ENCODE measurements at places on chromosomes 6 and 20.

DNA sequence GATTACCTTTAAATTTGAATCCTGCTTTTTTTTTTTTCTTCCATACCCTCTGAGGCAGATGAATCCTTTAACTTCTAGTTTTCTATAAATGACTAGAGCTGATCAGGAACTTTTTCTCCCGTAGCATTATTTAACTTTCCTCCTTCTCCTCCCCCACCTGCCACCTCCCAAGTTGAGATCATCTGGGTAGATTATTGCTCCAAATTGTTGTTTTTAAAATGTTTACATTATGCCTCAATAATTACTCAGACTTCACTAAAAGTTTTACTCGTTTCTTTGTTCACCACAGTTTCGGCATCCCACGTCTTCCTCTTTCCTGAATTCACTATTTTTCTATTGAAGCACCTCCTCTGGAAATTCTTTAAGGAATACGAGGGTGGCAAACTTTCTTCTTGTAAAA, 16.6 kb upstream of the SCUBE3 start:
- DNase-seq, result no peak

DNA sequence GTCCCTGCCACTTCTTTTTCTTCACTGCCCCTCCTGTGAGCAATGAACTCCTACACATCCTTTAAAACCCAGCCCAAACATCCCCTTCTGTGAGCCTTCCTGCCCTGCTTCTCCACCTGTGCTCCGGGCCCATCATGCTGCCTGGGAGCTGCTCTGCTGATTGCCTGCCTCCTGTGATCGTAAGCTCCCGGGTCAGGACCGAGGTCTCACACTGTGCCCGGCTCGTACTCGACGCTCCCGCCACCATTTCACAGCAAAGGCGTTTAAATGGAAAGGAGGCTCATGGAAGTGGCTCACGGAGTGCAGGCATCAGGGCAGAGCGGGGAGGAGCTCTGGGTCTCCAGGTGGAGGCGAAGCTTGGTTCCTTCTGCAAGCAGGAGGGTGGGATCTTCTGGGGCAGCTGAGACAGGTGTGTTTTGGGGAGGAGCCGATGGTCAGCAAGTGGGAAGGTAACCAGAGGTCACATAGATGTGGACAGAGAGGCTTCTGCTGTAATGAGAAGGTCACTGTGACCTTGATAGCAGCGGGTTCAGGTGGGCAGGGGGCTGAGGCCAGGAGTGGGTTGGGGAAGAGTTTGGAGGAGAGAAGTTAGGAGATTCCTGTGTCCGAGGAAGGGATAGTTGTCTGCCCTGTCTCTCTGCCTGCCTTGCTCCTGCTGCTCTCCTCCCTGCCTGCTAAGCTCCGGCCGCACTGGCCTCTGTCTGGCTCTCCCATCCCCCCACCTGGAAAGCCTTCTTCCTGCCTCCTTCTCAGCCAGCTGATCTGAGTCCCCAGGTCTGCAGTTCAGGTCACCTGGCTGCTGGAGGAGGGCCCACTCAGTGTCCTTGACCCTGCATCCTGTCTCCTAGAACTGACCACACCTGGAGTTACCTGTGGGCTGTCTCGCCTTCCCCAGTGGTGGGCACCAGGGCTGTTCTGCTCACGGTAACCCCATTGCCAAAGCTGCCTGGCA, 52.7 kb upstream of the FRMD1 start:
- no peak for DNase-seq

DNA sequence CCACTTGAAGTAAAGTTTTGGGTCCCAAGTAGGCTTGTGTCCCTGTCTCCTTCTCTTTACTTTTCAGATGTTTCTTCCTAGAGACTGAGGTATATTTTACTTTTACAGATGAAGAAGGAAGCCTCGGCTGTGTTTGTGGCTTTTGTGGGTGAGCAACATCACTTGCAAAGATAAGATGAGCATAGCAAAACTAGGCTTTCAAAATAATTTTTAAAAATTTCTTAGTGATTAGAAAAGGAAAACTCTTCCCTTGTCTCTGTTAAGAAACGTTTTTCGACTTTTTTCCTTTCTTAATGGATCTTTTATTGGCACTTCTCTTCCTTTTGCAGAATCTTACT, 7.6 kb downstream of the PTPN1 start:
- no peak for DNase-seq

DNA sequence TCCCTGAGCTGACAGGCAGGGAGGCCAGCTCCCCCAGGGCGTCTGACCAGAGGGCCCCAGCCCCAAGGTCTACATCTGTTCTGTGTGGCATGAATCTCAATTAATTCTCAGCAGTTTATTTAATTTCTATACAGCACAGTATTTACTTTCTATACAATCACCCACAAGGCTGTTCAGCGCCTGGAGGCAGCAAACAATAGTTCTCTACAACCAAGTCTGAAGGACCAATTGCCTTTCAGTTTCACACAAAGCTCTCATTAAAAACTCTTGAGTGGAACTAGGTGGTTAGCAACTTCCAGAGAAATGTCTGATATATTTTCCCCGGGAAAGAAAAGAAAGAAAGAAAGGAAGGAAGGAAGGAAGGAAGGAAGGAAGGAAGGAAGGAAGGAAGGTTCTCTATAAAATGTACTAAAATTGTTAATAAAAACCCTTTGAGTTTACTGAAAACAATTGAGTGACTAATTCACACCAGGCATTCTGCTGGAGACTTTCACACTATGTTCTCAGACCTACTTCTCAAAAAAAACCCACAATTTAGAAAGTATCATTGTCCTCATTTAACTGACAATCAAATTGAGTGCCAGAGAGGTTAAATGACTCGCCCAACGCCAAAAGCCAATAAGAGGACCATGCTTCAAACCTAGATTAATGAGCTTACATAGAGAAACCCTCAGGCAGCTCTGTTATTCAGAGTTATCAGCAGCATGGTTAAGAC, 62.5 kb downstream of the METTL24 start:
- DNase-seq, result no peak

GRCh38 chr6:158461954-158462353, 97.9 kb upstream of the TMEM181 start:
- DNase-seq, result no peak

DNA sequence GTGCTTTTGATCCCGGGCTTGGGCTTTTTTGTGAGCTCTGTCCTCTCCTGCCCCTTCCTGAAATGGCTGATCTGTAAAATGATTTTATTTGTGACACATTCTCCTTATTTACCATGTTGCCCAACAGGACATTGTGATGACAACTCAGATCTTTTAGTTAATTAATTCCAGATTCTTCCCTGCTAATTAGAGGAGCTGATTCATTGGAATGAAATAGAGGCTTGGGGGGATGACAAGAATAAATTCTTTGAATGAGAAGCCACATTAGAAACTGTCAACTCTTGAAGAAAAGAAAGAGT, 26.1 kb upstream of the GABRR1 start:
- no peak for DNase-seq

- no peak for DNase-seq
Observed at GRCh38 chr20:58524814-58525213, 9.6 kb upstream of the APCDD1L start.
